ENCODE measurements at places on chromosomes 1 and 21.

- DNase-seq = no peak
These were observed 380.5 kb upstream of the BRINP3 start for GRCh38 chr1:190858140-190858539.

DNA sequence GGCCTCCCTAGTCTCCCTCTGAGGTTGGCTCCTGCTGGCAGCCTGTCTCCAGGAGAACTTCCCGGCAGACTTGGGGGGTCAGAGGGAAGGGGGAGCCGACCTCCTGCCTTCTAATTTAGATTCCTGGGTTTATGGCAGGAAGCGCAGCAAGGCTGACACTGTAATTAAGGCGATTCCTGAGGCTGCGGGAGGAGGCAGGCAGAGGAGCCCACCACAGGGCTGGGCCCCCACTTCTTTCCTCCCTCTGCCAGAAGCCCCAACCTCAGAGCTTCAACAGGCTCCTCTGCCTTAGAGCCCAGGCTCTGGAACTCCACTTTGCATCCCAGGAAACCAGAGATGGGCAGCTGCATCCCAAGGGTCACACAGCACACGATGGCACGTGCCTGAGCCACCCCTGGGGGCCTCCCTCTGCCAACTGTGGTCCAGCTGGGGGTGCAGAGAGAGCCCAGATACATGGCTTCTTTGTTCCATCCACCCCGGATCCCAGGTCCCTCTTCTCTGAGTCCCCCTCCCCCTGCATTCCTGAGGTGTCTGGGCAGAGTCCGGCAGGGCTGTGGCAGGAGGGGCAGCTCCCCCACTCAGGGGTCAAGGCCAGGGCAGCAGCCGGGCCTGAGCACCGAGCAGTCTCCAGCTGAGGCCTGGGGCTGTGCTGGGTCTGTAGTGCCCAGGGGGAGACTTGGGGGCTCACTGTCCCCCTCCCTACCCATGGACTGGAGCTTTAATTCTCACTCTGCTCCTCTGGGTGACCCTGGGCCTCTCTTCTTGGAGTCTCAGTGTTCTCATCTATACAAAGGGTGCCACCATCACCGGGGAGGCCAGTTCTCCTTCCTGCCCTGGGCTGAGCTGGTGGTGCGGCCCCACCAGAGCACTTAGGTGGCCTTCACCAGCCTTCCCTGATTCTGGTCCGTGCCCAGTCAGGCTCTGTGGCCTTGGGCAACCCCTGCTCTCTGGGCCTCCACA lies 39.4 kb upstream of the FAM131C start:
- no peak for DNase-seq

DNA sequence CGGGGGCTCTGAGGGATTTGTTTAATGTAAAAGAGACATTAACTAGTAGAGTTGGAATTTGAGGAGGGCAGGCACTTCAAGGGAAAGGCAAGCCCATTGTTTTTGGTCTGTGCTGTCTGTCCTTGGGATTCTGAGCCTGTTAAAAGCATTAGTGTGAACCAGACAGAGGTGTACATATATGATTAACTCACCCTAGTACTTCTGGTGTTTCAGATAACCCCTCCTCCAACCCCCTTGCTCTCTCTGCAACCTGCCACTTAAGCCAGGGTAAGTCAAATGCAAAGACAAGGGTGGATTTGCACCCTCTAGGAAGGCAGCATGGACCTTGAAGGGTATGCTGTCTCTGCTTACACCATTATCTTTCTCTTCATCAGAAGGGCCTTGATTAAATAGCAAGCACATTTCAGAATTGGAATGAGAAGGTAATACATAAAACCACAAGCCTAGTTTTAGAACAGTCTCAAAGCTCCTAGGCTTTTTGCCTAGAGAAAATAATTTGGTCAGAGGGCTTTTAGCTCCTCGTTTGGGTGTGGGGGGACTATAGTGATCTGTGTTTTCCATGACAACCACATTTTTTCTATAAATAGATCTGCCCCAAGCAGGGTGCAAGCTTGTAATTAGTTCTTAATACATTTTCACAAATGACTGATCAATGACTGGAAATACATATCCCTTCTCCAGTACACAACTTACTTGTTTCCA lies 120.7 kb upstream of the SGIP1 start:
- no peak for DNase-seq

- DNase-seq = no peak
These were observed at the start of gene S100A6 for GRCh38 chr1:153535242-153536011. Gene S100A6 (minus strand): TSS chr1:153535991. CDS start chr1:153535339, 652 bp downstream.

DNA sequence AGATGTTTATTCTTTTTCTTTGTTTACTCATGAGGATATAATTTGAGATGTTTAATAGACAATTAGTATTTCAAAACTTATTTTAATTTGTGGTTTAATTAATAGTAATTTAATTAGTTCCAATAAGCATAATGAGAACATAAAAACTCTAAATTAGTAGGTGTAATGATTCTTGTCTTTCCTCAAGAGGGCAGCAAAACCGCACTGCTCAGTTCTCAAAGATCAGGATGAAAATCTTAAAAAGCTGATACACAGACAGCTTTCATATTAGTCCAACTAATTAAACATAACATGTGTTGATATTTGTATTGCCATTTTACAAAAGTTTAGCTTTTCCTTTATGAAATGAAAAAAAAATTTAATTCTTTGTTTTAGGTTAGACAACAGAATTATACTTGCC lies 106.7 kb upstream of the C21orf91 start:
- no peak for DNase-seq

- no peak for DNase-seq
These were observed 31.3 kb downstream of the CCN1 start for GRCh38 chr1:85611856-85612255.

DNA sequence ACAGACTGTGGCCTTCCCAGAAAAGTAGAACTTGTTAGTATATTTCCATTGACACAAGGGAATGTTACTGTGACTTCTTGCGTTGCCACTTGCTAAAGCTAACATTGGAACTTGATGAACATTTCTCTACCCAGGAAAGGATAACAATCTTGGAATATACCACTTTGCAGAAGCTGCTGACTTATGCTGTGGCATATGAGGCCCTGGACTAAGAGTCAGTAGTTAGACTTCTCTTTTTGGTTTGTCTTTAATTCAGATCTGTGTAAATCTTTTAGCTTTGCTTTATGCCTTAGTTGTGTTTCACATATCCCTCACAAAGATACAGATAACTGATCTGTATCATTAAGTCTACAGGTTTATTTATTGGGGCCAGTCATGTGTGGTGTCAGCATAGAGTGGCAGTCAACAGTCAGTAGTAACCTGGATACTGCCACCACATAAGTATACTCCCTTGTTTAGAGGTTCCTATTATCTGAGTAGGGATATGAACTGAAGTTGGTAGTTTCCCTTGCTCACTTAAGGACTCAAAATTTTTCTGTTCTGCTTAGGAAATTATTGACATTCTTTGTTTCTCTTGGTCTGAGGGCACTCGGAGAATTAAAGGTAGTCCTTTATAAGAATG lies 14.7 kb downstream of the RNF2 start:
- DNase-seq = no peak

GRCh38 chr1:90716552-90717355 lies at the start of gene BARHL2:
Gene BARHL2 (minus strand): TSS chr1:90717302. CDS start chr1:90717195, 107 bp downstream.
- DNase-seq = no peak

DNA sequence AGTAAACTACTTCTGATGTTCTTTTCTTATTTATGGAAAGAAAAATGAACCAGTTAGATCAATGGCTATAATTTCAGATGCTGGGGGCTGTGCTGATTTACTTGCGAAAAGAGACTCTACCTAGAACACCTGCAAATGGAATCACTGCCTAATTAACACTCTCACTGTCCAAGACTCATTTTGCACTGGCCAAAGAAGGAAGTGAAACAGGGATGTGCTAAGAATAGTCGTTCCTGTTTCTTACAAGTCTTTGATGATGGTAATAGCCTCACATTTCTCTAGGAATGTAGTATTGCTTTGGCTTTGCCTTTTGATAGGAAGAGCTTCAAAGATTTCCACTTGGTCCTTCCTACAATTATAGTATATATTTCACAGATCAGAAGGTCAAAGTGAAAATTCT lies 12.7 kb upstream of the TSNAX start:
- no peak for DNase-seq

- DNase-seq = no peak
These were observed 26.4 kb upstream of the RUNX1 start for GRCh38 chr21:35075546-35075945.

GRCh38 chr1:90722874-90723589 lies 5.9 kb upstream of the BARHL2 start:
- no peak for DNase-seq

- no peak for DNase-seq
These were observed 21.7 kb upstream of the CPLANE2 start for GRCh38 chr1:16258591-16259135.

- no peak for DNase-seq
These were observed 68.3 kb upstream of the BCAR3 start for GRCh38 chr1:93749894-93750301.

DNA sequence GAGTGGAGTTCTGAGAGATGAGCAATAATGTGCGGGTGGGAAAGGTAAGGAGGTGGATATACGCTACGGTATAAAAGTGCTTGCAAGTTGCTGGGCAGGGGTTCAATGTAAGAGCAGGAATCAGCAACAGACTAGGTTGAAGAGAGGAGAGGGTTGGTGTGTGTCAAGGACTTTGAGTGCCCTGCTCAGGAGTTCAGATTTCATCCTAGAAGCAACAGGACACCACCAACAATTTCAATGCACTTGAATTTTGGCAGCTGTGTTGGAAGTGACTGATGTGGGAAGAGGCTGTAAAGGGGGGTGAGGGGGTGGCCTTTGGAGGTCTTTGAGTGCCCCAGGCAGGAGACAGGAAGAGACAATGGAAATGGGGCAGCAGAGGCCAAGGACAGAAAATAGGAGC lies 57.3 kb downstream of the RHOU start:
- DNase-seq = no peak

- no peak for DNase-seq
These were observed 124.3 kb upstream of the GADD45A start for GRCh38 chr1:67560580-67561255.

- no peak for DNase-seq
These were observed 7.7 kb downstream of the UBR4 start for GRCh38 chr1:19202396-19202795.

Measured in stimulated activated CD8-positive, alpha-beta memory T cell treated with anti-CD3 and anti-CD28 coated beads, Interleukin-4, amount 100 ng/mL, for 1 hour (primary cell).